ENCODE measurements at places on chromosomes 3 and 15.

- DNase-seq, result no peak
Observed at GRCh38 chr3:52786330-52787215, 8.0 kb upstream of the ITIH3 start.

- peak; percentile 27 for DNase-seq
Observed at GRCh38 chr3:54791501-54792156, 136.2 kb downstream of the LRTM1 start.

GRCh38 chr15:93047621-93048425, 41.2 kb downstream of the RGMA start:
- no peak for DNase-seq

GRCh38 chr15:99393641-99394040, 142.4 kb downstream of the LRRC28 start:
- DNase-seq, result no peak

- no peak for DNase-seq
Observed at GRCh38 chr3:141240687-141241615, 9.3 kb downstream of the PXYLP1 start.

GRCh38 chr3:112633757-112634156, 7.2 kb downstream of the CCDC80 start:
- no peak for DNase-seq

GRCh38 chr3:37443363-37444035, 269.1 kb upstream of the LRRFIP2 start:
- DNase-seq, result no peak

GRCh38 chr15:65326818-65327217, 22.3 kb downstream of the RNU5B-1 start:
- no peak for DNase-seq

DNA sequence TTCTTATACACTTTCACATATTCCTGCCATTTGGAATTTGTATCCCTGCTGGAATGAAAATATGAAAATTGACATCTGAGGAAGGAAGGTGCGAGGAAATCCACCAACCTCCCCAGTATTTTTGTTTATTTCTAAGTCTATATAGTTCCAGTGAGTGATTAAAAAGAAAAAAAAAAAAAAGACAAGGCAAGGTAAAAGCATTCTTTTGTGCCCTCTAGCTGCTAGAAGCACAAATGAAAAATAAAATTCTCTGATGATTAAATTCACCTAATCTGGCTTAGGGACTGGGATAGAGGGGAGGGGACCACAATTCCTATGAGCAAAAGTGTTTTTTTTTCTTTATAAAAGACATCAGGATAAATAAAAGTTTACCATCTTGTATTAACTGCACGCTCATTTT, 370.9 kb downstream of the NR2F2 start:
- no peak for DNase-seq

DNA sequence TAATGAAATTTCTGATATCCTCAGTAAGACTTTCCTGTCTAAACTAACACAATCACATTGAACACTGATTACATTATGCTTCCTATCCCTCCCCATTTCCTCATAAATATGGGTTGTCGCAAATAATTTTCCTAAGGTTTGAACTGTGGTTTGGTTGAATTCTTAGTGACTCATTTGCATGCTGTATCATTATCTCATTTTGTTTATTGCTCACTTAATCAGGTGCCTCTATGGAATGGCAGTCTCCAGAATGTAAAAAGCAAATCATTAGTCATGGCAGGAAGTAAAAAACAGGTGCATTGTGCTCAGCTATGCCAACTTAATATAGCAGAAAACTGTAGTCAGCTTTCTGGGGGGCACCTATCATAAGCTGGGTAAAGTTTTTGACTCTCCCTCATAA, 216.0 kb upstream of the ZBTB20 start:
- no peak for DNase-seq

DNA sequence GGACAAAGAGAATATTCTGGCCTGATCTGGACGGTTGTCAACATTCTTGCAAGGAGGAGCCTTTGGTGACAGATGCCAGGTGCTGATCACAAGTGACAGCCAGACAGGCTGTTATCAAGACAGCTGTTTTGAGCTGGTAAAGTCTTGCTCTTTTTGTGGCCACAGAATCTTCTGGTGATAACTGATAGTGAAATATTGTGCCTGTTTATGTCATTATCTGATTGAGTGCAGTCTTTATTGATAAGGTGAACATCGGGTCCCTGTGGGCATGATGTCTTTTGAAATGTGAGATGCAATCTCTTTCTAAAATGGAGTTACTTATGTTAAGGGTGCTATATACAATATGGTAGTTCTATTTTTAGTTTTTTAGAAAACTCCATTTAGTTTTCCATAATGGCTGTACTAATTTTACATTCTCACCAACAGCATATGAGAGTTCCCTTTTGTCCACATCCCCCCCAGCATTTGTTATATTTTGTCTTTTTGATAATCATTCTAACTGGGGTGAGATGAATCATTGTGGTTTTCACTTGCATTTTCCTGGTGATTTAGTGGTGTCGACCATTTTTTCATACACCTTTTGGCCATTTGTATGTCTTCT, 10.7 kb downstream of the CEP63 start:
- no peak for DNase-seq

DNA sequence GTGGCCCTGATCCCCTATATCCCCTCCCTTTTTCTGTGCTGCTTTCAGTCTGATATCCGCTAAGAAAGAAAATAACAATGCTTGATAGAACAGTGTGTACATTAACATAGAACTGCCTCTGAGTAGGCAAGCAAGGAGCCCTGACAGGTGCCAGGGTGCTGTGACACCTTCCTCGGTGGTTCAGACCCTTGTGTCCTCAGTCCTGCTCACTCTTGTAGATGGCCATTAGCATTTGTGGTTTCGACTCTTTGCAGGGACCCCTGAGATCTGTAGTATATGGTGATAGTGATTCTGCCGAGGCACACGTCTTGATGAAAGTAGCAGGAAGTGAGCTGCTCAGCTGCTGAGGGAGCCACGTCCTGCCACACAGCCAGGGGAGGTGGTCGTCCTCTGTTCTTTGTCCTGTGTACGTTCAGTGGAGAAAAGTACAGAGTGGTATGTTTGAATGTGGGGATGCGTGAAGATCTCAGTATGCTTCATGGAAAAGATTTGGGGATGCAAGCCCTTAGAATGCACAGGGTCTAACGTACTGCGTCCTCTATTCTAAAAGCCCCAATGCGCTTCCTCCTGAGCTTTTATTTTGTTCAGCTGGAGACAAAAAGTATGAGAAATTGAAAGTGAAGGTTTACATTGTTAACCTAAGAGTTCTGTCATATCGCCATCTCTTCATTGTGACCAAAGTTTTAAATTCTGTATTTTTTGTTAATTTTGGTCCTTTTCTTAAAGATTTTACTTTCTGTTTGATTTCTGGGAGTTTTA, 35.4 kb downstream of the PXYLP1 start:
- DNase-seq, result no peak

DNA sequence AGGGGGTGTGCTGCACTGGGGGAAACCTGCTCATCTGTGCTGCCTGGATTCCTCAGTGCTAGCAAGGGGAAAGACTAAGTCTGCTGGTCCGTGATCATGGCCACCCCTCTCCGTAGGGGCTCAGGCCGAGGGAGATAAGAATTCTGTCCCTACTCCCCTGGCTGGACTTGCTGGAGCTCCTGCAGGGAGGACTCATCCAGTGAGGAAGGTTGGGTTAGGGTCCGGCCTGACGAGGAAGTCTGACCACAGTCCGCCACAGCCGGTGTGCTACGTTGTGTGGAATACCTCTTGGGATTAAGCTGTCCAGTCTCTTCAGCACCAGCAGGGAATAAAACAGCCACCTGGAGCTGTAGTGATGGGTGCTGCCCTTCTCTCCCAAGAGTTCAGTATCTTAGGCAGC, 1309.1 kb upstream of the CADM2 start:
- no peak for DNase-seq

GRCh38 chr3:106529738-106530137, 660.9 kb upstream of the CBLB start:
- DNase-seq, result no peak

DNA sequence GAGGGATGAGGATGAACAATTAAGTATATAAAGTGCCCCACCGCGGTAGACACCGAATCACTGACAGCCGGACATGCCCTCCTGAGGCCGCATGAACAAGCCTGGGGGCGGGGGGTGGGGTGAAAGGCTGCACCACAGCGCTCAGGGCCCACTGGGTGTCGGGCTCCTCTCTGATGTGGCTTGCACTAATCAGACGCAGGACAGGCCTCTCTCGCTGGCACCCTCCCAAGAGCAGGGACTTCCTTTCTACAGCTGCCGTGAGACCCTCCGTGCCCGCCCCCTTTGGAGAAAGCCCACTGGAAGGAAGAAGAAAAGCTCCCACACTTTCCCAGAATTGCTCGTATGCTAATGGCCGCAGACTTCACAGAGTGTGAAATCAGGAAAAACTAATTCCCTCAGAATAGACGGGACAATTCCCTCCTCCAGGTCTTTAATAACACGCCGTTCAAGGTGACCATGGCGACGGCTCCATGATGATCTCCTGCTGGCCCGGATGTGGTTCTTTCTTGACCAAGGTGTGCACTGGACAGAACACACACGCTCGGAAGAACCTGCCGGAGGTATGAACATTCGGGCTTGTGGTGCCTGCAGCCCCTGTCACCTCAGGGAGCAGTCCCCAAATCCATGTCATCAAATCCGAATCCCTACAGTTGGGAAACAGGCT, 32.0 kb downstream of the IQSEC1 start:
- no peak for DNase-seq

GRCh38 chr3:193863657-193864357, 270.8 kb downstream of the OPA1 start:
- no peak for DNase-seq

- DNase-seq, result no peak
Observed at GRCh38 chr15:67531379-67531914, 10.5 kb downstream of the C15orf61 start.

DNA sequence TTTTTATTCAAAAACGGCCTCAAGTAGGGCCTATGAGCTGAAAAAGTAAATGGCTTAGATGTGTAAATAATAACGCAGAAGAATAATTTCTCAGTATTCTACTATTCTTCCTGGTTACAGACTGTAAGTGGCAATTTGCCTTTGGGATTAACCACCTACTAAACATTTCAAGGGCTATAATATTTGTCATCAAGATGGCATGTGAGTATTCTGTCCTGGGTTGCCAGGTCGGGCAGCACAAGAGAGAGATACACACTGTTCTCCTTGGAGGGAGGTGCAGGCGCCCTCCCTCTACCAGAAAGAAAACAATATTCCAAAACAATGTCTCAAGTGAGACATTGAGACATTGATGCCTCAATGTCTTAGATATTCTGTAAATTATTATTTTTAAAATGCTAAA, 278.4 kb downstream of the OCA2 start:
- no peak for DNase-seq

DNA sequence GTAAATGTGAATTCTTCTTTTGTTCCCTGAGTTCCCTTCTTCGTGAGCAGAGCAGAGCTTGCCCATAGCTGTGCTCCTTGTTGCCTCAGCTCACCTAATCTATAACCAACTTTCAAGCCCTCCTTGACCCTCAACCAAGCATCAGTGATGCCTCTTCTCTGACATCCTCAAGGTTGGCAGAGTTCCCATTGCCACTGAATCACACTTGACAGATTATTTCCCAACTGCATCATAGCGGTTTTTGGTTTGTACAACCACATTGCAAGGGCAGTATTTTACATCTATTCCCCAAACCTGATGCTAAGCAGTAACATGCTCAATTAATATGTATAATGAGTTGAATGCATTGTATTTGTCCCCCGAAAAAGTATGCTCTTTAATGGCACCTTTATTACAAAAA, 133.0 kb upstream of the SNTN start:
- no peak for DNase-seq

DNA sequence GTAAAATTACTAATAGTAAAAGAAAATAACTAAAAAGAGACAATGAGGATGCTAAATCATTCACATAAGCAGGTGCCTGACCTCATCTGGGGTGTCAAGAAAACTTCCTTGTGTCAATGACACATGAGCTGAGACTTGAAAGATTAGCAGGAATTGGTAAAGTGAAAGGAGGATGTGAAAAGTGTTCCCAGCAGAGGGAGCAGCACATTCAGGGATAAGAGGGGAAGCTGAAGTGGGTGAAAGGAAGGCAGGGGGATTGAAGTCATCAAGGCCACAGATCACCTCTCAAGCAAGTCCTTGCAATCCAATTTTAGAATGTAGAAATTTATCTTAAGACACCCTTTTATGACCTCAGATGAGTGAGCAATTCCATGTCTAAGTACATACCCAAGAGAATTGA, 60.2 kb upstream of the ACP3 start:
- peak; percentile 66 for DNase-seq

GRCh38 chr15:74540161-74540760, 759 bp upstream of the ARID3B start:
- peak; percentile 33 for DNase-seq

DNA sequence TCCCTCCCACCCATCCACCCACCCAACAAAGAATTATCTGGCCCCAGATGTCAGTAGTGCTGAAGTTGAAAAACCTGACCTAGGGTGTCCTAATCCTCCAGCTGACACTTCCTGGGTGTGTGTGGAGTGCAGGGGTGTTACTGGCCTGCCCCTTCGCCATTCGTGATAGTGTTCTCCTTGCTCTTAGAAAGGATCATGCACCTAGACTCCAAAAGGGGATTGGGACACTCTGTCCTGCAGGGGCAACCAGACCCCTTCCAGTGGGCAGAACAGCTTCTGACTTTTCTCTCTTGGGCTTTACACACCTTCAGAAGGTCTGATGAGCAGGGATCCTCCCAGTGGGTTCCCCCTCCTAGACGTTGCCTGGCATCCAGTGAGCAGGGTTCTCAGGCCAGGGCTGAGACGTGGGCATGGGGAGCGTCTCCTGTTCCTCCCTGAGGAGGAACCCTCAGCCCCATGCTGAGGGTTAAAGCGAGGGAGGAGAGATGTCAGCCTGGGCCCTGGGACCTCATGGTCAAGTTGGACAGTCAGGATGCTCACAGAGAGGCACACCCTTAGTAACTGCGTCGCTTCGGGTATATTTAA, 75.0 kb downstream of the AAGAB start:
- no peak for DNase-seq

DNA sequence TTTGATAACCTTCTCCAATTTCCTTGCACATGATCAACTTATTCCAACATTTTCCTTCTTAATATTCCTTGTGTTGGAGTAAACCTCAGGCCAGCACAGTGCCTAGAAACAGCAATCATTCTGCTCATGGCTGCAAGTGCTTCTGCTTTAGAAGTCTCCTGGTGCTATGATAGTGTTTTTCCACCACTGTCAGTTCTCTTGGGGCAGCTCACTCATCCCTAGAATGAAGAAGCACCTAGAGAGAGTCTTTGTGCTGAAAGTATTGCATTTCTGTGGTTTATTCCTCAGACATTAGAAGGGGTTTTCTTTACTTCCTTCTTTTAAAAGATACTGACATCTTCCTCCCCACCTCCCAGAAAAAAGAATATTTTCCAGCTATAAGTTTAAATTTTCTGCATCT, 183.5 kb downstream of the RYR3 start:
- DNase-seq, result no peak

DNA sequence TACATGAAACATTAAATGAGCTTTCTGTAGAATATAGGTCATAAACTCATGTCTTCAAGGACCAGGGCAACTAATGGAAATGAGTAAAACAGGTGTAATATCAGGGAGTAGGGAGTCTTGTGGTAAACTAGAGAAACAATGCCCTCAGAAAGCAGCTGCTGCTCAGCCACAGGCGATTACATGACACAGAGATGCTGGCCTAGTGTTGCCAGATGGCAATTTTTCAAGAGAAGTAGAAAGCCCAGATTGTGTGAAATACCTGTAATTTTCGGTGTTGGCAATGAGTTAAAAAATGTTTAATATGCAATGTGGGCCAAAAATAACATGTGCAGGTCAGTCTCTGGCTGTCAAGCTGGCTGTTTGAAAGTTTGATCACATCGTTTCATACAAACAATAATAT, 23.4 kb downstream of the NCEH1 start:
- no peak for DNase-seq
